Panc1 (cell line): ENCODE measurements at places on chromosomes 7 and 10. TPM values are rescaled to one million over a fixed set of nuclear protein-coding genes. Genes with fewer than 3 reads are reported as not detected.

Gene ADCY1
- total RNA-seq: 2.1 TPM

DNA sequence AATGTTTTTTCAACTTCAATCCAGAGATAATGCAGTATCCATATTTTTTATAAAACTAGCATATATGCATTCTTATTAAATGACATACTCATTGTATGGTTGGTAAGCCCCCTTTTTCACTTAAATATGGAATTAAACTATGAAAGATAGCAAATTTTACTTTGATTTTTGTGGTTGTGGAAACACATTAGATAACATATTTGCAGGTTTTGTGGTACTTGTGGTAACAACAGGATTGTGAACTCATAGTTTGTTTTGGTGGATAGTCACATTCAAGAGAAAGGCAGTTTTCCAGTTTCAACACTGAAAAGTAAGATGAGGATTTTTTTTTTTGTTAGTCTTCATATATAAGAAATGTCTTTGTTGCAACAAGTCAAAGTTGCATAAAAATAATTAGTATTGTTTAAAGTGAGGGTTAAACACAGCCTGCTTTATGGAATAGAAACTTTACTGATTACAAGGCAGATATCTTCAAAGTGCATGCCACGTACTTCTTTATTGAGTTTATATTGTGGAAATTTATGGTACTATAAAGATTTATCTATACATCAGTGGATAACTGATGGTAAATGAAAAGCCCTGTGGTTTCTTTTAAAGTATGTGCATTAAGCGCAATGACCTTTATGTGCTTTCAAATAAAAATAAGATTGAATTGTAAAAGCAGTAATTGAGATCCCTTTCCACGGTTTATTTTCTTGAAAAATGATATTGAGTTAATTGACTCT is 39.7 kb upstream of the SEMA3D start:
- no peak for DNase-seq

Gene FGL2
- not detected for total RNA-seq

Gene TUBAL3
- not detected for total RNA-seq

Gene TMEM273
- 0.23 TPM for total RNA-seq

DNA sequence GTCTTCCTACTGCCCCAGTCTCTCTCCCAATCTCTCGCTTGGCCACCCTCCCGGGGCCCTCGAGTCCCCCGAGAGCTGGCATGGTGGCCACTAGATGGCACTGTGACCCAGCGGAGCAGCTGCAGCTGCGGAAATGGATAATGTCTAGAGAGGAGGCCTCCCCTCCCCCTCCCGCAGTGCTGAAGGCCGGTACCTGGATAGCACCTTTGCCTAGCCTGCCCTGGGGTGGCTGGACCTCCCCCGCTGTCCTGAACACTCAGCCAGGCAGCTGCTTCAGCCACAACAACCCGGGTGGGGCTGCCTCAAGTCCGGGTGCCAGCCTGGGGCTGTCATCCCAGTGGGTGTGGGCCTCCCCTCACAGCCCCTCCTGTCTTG is 65.2 kb downstream of the GOLGA7B start:
- peak; percentile 35 for DNase-seq

- DNase-seq: no peak
Measured at GRCh38 chr7:86243171-86243570, 400.5 kb upstream of the GRM3 start.

GRCh38 chr10:128932071-128932820 is 534.8 kb upstream of the MGMT start:
- no peak for DNase-seq

DNA sequence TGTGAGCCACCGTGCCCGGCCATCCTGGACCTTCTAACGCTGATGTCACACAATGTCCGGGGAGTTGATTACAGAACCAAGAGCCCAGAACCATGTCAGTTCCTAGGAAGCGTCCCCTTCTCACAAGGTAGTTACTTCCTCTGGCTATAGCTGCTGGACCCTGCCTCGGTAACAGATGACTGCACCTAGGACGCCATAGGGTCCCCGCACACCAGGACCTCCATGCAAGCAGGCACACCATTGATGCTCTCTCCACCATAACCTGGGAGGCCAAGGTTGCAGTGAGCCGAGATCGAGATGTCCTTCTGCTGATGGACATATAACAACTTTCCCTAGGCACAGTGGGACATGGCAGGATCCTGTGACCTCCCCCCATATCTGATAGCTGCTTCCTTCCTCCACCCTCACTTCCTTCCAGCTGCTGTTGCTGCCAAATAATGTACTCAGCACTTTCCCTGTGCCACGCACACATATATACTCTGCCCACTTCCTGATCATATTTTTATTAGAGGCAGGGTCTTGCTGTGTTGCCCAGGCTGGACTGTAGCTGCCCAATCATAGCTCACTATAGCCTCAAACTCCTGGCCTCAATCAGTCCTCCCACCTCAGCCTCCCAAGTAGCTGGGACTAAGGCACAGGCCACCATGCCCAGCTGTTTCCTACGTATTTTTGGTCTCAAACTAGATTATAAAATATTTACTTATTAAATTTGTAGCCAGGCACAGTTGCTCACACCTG is 3.5 kb upstream of the SNX8 start:
- no peak for DNase-seq

Gene CALHM1
- total RNA-seq: not detected

- no peak for DNase-seq
Measured at GRCh38 chr10:72605122-72605521, 20.8 kb downstream of the MICU1 start.

GRCh38 chr10:112232670-112233069 is 49.1 kb upstream of the GPAM start:
- DNase-seq: no peak

Gene GPR15LG
- total RNA-seq: 0.41 TPM

- no peak for DNase-seq
Measured at GRCh38 chr10:75108684-75109458, 2.6 kb upstream of the SAMD8 start.

Gene LRIT1
- total RNA-seq: not detected

DNA sequence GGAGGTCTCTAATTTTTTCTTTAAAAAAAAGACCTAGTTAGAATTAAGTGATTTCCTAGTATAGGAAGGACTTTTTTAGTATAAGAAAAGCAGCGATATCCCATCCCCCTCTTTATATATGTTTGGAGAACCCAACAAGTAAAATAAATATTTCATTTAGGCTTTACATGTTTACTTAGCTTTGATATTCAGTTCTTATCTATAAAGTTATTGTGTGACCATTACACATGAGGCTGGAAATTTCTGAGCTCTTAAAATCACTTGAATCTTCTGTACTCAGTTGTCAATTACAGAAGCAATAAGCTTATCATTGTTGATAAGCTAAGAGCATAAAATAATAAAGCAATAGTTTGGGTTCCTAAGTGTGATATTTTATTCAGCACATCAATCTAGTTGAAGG is 89.7 kb downstream of the AASS start:
- no peak for DNase-seq

DNA sequence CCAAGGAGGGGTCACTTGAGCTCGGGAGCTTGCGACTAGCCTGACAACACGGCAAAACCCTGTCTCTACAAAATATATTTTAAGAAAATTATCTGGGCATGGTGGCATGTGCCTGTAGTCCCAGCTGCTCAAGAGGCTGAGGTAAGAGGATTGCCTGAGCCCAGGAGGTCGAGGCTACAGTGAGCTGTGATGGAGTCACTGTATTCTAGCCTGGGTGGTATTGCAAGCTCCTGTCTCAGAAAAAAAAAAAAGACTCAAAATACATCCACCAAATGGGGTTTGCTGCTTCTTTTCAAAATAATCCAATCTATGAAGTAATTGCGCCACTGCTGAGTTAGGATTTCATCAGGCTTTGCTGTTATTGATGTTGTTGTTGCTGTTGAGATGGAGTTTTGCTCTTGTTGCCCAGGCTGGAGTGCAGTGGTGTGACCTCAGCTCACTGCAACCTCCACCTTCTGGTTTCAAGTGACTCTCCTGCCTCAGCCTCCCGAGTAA is 11.1 kb upstream of the VIM start:
- DNase-seq: no peak

Gene SNX13
- 53.3 TPM for total RNA-seq

DNA sequence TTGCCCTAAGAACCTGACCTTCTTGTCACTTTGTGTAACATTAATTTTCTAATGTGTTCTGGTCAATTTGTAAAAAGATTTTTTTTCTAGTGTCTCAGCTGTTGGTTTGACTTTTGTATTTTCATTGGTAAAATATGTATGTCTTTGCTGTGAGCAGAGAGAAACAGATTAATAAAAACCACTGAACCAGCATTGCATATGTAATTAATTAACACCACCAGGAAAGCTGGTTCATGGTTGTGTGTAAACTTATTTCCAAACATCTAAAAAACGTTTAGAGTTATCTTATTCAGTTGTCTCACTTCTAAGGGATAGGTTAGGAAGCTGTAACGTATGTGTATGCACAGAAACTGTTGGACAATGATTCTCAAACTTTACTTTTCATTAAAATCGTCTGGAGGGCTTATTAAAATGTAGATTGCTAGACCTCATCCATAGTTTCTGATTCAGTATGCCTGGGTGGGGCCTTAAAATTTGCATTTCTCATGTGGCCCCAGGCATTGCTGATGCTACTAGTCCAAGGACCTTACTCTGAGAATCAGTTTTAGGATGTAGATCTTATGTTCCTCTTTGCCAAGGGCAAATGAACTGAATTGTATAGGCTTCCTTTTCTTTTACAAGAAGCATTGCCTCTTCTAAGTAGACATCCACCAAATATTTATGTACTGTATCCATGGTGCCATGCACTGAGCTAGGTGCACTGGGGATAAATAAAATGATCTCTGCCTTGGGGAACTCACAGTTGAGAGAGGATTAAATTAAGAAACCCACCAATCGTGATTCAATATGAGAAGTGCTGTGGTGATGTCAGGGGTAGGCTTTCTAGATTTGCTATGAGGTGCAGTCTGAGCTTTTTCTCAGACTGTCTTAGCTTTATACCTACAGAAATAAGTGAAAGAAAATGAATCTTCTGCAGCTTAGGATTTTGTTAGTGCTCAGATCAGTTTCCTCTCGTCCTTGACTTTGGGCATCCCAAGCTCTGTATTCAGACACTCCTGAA is 98.7 kb downstream of the AUTS2 start:
- DNase-seq: no peak

GRCh38 chr10:50574305-50574704 is 49.5 kb downstream of the SGMS1 start:
- no peak for DNase-seq

GRCh38 chr10:24114556-24114955 is 94.4 kb upstream of the KIAA1217 start:
- DNase-seq: no peak

GRCh38 chr10:49107111-49107886 is 8.0 kb downstream of the VSTM4 start:
- DNase-seq: no peak

Gene LDB1
- total RNA-seq: 87.6 TPM

DNA sequence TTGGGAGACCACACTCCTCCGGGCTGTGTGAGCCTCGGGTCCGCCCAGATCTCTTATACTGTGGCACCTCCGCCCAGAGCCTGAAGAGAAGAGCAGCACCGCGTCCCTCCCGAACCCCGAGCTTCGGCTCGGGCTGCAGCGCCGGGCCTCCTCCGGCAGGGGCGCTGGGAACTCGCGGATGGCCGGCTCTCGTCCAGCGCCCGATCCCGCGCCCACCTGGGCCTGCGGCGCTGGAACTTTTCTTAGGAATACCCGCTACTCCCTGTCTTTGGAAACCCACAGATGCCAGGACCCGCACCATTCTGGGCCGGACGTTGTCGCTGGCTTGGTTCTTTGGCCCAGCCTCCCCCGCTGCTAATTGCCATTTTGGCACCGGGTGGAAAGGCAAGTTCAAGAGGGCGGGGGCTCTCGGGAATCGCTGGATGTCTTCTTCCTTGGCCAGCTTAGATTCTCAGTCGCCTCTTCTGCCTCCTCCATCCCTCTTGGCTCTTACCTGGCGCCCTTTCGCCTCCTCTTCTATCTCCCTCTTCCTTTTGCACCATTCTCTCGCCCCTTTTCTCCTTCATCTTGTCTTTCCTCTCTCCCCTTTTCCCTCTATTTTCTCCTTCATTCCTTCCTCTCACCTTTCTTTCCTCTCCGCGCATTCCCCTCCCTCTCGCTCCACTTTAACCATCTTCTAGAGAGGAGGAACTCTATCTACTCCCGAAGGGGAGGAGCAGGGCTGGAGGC is 2.1 kb upstream of the SORCS3 start:
- DNase-seq: no peak

DNA sequence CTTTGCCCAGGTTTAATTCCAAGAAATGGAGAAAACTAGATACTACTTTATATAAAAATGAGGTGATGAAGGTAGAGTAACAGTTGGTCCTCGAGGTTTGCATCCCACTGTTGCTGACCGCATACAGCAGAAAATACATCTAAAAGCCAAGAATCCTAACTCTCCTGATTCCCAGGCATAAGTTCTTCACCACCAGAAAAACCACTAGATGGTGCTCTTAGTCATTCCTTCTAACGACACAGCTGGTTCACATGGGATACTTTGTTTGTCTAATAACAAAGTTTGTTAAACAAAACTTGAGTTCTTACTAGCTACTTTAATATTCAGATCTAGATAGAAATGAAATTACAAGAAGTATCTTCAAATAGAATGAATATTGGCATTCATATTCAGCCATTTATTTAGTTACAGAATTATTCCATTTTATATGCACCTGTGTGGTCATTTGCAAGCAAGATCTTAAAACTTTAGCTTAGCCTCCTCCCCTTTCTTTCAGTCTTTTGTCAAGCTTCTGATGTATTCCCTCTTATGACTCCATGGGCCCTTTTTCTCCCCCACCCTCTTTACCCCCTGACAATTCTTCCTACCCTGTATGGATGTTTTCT is 54.1 kb upstream of the CYP26C1 start:
- no peak for DNase-seq

Gene TFR2
- total RNA-seq: 9.1 TPM

GRCh38 chr7:28605427-28606085 is 193.2 kb downstream of the CREB5 start:
- DNase-seq: no peak

DNA sequence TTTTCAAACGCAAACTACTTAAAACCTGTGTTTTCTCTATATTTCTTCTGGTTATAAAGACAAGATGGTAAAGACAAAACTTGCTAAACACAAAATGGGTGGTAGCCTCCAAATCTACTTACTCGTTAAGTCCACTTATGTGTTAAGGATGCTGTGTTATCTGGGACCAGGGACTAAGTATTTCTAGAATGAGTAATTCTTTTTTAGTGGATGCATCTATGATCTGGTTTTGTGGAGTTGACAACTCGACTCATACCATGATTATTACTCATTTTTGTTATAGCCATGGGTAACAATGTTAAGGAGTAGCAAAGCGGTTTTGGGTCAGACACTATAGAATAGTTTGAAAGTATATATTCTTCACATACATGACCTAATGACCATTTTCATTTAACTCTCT is 239.5 kb upstream of the FOXP2 start:
- no peak for DNase-seq

GRCh38 chr7:117669818-117670217 is 190.0 kb downstream of the CFTR start:
- no peak for DNase-seq
